Gastroesophageal sphincter (tissue), 4 donors: ENCODE measurements at places on chromosomes 3 and 15. TPM values are rescaled to one million over a fixed set of nuclear protein-coding genes. Genes with fewer than 3 reads are reported as not detected.

ARGFX gene
- total RNA-seq = not detected

CIDEC gene
- total RNA-seq = 1.6 TPM

SLC27A2 gene
- not detected for total RNA-seq

GRAMD1C gene
- total RNA-seq = 0.54 TPM

CLRN1 gene
- total RNA-seq = not detected

CFAP20DC gene
- 1.6 TPM for total RNA-seq

ATP10A gene
- 24.7 TPM for total RNA-seq

SYNPR gene
- total RNA-seq = not detected

CERS3 gene
- total RNA-seq = 0.35 TPM

CYP1A2 gene
- not detected for total RNA-seq

GOLGA8J gene
- total RNA-seq = 0.40 TPM

LDHAL6B gene
- total RNA-seq = not detected

SEC22A gene
- 17.3 TPM for total RNA-seq

DNA sequence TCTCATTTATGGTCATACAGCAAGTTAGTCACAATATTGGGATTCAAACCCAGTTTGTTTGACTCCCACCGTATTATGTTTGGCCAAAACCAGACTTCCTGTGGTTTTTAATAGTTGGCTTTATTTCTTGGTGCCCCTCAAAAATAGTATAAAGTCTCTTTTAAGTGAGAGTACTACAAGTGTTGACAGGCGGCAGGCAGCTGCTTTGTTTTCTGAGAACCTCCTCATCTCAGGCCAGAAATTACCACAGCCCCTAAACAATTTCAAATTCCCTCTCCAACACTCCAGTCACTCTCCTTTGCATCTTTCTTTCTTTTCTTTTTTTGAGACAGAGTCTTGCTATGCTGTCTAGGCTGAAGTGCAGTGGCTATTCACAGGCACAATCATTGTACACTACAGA is 121.5 kb downstream of the POLR2M start:
- no peak for ATAC-seq

- no peak for ATAC-seq
Measured at GRCh38 chr3:10596746-10597448, 91.5 kb upstream of the ATP2B2 start.

GRCh38 chr3:44227632-44228031 is 14.1 kb upstream of the TOPAZ1 start:
- ATAC-seq = no peak

- ATAC-seq = no peak
Measured at GRCh38 chr3:72629191-72629631, 219.0 kb downstream of the SHQ1 start.

DNA sequence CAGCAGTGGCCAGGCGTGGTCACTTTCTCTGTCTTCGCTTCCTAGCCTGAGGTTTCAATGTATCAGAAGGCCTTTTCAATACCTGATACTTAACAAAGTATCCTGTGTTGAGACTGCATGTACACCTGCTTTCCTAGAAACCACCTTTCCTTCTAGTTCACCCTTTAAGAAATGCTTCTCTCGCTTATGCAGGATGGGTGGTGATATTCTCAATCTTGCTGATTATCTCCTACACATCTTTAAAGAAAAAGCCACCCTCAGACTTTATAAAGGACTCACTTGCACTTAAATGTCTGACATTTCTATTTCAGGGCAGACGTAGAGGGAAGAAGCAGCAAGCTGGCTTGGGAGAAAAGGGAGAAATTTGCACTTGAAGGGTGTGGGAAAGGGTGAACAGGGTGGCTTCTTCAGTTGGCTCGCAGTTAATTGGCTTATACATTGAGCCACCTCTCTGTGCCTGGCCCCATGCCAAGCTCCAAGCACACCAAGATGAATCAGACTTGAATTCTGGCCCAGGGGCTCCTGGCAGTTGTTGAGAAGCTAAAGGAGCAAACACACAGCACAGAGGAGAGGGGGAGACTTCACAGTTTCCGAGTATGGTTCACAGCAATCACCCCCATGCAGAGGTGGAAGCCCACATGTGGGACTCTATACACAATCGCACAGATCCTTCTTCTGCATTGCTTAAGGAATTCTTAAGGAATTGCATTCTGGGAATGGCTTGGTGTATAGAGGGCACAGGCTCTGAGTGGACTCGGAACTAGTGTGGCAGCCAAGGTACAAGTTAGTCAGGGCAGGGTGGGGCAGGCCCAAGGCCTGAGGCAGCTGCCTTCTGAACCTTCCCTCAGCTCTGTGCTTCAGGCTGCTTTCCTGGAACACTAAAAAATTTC is 1.3 kb downstream of the ARL6IP5 start:
- ATAC-seq = peak; percentile 81

- ATAC-seq = no peak
Measured at GRCh38 chr3:15659254-15659975, 57.9 kb downstream of the BTD start.

GRCh38 chr15:57422113-57422754 is 45.9 kb downstream of the CGNL1 start:
- ATAC-seq = no peak

DNA sequence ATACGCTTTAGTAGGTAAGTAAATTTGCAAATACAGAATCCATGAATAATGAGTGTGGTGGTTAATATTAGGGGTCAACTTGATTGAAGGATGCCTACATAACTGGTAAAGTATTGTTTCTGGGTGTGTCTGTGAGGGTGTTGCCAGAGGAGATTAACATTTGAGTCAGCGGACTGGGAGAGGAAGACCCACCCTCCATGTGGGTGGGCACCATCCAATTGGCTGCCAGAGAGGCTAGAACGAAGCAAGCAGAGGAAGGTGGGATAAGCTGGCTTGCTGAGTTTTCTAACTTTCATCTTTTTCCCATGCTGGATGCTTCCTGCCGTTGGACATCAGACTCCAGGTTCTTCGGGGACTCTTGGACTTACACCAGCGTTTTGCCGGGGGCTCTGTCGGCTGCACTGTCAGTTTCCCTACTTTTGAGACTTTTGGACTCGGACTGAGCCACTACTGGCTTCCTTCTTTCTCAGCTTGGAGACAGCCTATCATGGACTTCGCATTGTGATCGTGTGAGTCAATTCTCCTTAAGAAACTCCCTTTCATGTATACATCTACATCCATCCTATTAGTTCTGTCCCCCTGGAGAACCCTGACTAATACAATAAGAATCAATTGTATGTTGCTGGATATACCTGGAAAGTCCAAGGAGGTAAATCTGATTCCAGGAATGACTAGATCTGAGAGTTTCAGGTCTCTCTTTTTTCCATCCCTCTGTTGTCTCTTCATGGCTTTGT is 25.8 kb upstream of the NEDD4 start:
- ATAC-seq = no peak

- peak; percentile 83 for ATAC-seq
Measured at GRCh38 chr3:113193288-113193687, 18.1 kb upstream of the BOC start.

DNA sequence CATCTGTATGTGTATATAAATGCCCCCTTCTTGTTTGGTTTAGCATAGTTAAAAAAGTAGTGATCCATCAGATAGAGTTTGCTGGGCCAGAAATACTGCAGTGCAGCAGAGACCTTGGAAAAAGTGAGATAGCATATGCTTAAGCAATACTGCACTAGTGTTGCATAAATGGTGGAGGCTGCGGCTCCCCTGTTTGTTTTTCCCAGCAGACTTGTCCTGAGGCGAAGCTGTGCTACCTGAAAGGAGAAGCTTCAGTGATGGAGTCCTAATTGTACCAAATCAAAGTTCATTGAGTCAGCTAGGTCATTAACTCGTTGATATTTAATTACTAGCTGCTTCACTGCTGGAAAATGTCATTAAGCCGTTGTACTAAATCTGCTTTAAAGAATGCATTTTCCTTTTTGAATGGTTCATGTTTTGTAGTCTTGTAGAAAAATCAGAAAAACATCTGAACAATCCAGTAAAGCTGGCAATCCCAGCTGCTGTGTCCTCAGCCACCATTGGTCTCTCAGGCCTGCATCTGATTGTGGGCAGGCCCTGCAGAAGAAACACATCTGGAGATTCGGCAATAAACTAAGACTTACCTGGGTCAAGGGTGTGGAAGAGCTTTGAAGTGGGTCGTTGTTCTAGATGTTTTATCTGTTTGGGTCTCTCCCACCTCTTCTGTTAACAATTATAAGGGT is 169.6 kb downstream of the B3GALNT1 start:
- ATAC-seq = no peak

- ATAC-seq = no peak
Measured at GRCh38 chr3:175150812-175151401, 291.8 kb downstream of the NAALADL2 start.

DNA sequence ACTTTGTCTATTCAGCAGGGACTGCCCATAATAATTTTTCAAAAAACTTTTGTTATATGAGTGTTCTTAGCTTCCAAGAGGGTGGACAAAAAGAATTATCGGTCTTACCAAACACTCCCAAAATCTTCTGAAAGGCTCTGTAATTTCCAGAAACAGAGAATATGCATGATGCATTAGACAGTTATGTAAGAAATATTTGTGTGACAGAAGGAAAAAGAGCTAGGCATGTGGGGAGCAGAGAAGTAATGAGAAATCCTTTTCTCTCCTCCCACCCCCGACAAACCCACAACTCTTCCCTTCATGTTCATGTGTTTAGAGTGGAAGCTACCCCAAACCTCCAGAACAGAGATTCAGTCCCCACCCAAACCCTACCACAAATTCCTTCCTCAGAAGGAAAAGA is 86.8 kb downstream of the MYO5A start:
- ATAC-seq = no peak

- no peak for ATAC-seq
Measured at GRCh38 chr15:56619887-56620286, 113.4 kb downstream of the ZNF280D start.

- ATAC-seq = no peak
Measured at GRCh38 chr15:73965758-73966113, 26.4 kb downstream of the STOML1 start.

DNA sequence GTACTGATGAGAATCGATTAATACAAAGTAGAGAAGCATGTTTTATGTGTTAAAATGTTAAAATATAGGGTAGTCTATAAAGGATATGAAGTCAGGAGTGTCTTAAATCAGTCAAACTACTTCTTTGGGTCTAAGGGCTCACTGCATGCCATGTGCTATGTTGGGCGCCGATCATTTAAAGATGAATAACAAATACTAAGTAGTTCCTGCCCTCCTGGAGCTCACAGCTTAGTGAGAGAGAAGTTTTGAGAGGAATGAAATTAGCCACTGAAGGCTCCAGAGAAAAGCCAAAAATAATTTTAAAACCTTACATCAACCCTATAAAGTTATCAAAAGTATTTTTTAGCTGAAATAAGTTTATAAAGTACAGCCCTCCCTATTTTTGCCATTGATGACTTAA is 44.5 kb downstream of the BLM start:
- no peak for ATAC-seq

DNA sequence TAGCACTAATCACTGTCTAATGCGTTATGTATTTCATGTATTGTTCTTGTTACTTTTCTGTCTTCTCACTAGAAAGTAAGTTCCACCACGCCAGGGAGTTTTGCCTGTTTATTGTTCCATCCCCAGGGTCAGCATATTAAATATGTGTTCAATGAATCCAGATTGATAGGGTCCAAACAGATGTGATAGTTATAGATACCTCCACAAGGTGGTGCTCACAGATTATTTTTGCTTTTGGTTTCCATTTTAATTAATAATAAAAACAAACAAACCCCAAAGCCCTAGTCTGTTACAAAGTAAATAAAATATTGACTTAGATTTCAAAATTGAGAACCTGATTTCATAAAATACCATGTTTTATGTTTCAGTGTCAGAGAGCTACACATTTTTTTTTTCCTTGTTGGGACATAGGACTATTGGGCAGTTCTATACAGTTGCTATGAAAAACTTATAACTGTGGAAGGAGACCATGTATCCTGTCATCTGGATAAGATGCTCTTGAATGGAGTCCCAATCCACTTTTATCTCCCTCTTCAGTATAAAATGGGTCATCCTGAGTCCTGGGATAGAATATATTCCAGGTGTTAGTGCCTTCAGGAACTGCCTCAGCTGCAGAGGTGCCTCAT is 12.4 kb downstream of the OTOL1 start:
- no peak for ATAC-seq

- no peak for ATAC-seq
Measured at GRCh38 chr15:48890375-48890972, 12.5 kb downstream of the EID1 start.

DNA sequence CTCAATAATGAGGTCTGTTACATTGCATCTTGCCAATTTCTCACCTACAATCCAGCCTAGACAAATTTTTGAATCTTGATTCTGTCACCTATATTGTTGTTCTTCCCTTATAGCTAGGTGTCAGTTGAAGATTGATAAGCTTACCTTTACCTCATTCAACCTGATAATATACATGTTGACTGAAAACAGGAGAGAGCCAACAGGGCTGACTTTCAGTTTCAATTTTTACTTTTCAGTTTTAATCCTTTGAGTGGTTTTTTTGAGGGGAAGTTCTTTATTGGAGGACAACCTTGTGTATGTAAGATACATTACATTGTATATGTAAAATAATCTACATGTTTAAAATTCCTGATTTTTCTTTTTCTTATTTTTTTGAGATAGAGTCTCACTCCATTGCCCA is 5.8 kb downstream of the ATP13A5 start:
- ATAC-seq = no peak

DNA sequence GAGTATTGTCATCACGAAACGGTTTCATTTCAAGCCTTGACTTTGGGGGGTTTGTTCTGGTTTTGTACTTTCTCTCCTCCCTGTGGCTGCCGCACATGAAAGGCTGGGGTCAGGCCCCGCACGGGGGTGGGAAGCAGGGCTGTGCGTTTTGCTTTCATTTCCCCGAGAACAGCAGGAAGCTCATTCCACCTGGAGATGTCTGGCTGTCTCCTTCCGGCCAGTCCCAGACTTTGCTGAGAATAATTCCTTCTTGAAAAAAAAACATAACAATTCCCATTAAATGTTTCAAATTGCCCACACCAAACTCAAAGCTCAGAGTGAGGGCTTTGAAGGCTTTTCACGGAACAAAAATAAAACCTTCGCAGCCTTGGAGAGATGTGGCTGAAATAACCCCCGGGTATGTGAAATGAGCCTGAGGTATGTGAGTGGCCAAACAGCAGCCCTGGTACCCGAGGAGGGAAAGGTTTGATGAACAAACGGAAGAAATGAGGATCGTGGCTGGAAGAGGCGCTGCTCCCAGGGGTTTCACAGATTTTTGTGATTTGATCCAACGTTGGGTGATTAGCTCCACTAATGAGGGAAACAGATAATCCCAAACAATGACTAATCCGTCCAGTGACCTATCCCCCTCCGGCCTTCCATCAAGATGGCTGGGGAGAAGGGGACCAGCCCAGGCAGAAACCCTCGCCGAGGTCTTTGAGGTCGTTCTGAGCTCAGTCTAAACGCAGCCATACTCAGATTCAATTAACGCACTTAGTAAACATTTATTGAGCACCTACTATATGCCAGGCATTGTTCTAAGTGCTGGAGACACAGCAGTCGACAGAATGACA is 126.9 kb upstream of the MEF2A start:
- no peak for ATAC-seq

GRCh38 chr15:75036212-75036616 is 12.8 kb downstream of the PPCDC start:
- ATAC-seq = no peak

GRCh38 chr3:178320456-178321351 is 215.5 kb upstream of the KCNMB2 start:
- peak; percentile 73 for ATAC-seq
